Colonic mucosa (tissue), 4 donors: ENCODE measurements at places on chromosomes 5 and 9.
A peak's percentile ranks its signal among the peaks of the same experiment; 100 is the strongest.

GRCh38 chr5:13034061-13034460, 910.4 kb downstream of the DNAH5 start:
- no peak for DNase-seq

DNA sequence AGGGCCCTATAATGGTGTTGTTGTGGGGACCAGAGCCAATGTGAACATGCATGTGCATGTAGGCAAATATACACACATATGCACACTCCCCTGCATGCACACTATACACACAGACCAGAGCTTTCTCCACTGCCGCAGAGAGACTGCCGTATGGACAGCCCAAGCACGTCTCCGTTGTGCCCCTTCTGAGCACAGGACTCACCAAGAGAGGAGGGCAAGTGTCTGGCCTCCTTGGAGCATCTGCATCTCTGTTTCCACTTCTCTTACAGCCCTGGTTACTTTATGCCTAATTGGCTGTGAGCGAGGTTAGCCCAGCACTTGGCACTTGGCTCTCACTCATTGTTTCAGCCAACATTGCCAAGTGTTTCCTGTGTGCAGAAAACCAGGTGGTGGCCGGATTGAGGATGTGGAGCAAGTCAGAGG, 30.4 kb downstream of the CSF2 start:
- no peak for DNase-seq

DNA sequence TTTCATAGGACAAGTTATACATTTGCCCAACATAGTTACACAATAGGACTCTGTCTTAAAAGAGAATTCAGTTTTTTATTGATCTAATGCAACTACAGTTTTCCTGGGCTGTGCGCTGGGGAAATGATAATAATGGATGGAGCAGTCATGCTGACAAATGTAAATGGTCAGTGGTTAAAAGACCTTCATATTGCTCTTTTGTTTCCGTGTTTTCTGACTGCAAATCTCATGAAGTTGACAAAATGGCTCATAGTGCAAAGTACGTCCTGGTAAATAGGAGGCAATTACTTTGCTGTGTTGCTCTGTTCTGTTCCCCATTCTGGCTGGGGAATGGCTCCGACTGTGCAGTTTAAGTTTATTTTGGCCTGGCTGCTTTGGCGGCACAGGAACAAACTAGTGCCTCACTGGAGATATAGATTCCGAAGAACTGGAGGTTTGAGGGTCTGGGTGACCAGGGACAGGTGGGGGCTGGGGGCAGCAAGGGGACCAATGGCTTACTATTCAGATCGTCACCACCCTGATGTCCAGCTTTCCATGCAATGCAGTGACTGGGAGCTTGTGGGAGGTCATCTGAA, 54.3 kb downstream of the PTTG1 start:
- DNase-seq, result peak; percentile 48

GRCh38 chr9:99590840-99591239, 230.8 kb upstream of the NR4A3 start:
- DNase-seq, result no peak

DNA sequence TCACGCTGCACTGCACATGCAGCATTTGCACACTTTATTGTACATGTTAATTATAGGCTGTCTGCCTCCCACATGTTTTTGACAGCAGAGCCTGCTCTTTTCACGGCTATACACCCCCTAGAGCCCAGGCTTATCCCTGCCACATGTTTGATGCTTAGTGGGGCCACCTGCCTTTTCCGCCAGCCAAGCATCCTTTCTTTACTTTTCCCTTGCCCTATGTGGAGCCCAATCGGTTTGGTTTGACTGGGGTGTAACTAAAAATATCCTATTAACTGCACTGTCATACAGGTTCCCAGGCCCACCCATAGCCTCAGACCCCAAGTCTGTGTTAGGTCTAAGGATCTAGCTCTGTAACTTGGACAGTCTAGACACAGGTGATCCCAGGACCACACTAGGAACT, 18.9 kb upstream of the S1PR3 start:
- DNase-seq, result no peak

- no peak for DNase-seq
Measured at GRCh38 chr9:93702261-93702660, 125.9 kb downstream of the PHF2 start.

- no peak for DNase-seq
Measured at GRCh38 chr5:141431286-141431685, 979 bp downstream of the PCDHGA12 start.

- no peak for DNase-seq
Measured at GRCh38 chr5:34609951-34610441, 46.1 kb upstream of the RAI14 start.

- DNase-seq, result no peak
Measured at GRCh38 chr5:67182301-67182790, 14.3 kb downstream of the CD180 start.

DNA sequence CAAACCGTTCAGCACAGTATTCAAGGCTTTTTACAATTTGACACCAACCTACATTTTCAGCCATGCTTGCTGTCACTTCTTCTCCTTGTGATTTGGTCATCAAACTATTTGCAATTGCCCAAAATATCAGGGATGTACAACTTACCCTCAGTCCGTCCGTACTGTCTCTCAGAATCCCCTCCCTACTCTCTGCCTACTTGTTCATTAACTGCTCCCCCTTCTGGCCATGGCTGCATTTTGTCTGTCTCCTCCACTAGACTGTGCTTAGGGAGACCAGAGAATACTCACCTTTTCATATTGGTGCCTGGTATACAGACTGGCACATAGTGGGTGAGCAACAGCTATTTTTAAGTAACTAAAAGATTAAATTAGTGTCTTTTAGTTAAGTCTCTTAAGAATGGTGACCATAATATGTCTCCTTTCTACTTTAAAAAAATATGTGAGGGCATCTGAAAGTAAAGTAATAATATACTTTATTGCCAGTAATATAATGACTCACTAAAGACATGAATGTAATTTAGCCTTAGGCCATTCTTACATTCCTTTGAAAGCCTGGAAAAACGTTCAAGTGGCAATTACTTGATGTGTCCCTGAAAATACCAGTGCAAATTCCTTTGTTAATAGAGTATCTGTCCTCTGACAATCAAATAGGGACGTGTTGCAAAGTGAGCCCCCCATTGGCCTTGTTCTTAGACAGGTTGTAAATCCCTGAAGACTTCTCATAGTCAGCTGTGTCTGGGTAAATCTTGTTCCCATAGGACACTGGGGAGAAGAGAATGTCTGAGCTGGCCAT, 27.8 kb downstream of the PRLR start:
- peak; percentile 75 for DNase-seq

- peak; percentile 41 for DNase-seq
Measured at GRCh38 chr5:148687427-148687826, 33.1 kb upstream of the HTR4 start.

- DNase-seq, result no peak
Measured at GRCh38 chr9:105173306-105173705, 71.1 kb upstream of the SLC44A1 start.

DNA sequence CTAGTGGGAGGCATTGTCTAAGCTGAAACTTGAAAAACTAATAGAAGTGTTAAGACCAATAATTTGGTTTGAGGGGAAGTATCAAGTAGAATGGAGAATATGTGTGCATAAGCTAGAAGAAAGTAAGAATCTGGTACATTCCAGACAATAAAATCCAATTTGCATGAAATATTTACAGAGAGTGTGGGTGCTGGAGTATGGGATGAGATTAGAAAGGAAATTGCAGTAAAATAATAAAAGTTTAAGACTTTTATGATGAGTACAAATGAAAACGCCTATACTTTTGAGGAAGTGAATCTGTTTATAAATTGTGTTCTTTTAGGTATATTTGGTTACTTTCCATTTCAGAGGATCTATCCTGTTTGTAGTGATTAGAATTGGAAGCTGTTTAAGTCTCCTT, 165.4 kb upstream of the TNC start:
- no peak for DNase-seq

DNA sequence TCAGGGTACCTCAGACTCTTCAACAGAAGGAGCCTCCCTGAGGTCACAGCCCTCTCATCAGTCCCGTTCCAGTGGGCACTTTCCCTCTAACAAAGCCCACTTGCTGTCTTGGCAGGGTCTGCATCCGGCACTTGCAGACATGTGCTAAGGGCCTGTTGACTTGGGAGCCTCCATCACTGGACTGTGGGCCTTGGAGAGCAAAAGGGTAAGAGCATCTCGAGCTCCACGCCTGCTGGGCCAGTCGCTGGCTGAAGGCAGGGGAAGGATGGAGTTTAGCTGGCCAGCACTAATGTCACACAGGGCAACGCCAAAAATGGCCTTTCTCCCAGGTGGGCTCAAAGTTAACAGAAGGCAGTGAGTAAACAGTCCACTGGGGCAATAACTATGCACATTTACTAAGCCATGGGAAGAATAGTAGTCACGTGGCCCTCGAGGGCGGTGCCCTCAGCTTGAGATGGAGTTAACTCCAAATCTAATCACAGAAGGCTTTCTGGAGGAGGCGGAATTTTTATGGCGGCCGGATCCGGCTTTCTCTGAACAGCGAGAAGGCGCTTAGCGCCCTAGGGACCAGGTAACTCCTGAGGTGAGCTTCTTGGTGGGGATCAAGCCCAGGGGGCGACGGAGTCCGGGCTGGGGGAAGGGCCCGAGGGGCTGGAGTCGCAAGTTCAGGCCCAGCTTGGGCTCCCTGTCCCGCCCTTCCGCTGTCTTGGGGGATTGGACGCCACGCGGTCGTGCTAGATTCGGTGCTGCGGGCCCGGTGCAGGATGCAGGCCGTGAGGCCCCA, 2.0 kb upstream of the NSD1 start:
- DNase-seq, result no peak

DNA sequence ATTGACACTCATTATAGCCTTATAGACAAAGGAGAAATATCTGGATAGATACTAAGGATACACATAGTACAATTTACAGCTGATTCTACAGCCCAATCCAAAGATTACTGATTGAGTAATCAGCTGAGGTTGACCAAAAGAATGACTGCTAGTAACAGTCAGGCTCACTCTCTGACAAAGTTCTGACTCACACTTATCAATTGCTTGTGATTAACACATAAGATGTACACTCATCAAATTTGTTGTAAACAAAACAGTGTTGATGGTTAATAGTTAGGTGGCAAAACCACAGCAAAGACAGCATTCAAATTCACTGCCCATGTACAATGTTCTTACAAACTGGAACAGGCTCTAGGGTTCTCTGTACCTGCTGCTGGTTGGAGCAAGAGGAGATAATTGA, 422.7 kb downstream of the TLE1 start:
- no peak for DNase-seq

DNA sequence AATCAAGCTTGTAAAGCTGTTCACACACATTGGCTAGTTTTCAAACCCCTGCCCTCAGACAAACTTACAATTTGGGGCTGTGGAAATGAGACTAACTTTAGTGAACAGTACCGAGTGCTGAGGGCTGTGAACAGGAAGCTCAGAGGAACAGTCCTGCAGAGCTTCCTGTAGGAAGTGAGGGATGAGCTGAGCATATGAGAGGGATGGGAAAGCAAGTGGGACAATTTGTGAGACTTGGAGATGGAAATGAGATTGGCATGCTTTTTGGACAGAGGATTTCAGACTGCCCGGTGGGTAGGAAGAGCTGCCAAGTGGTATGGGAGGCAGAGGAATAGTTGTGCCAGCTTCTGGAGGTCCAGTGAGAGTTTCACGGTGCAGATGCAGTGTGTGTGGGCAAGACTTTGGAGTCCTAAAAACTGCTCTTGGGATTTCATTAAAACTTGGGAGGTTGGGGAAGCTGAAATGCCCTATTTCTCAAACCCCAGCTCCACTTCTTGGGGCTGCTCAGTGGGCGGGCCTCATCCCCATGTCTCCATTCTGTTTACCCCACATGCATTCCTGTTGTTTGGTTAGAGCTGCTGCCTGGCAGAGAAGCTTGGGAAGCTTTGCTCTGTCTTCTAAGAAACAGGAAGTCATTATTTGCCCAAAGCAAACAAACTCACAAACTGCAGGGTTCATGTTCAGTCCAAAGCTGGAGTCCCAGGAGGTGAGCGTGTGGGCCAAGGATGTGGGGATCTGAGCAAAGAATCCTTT, 267.5 kb downstream of the ZSWIM6 start:
- no peak for DNase-seq

DNA sequence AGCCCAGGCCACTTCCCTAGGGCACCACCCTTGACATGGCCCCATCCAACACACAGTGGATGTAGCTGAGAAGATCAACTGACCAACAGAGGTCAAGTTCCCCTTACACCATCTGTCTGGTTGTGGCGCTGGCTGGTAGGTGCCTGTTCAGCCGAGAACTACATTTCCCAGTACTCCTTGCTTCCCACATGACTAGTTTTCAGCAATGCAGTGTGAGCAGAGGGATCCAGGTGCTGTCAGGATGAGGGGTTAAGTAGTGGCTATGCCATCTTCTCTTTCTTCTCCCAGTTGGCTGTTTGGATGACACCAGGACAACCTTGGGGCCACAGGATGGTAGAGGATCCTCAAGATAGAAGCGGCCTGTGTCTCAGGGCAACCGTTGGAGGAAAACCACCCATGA, 48.6 kb upstream of the SH3PXD2B start:
- peak; percentile 18 for DNase-seq

- no peak for DNase-seq
Measured at GRCh38 chr5:170499621-170500020, 4.2 kb upstream of the KCNIP1 start.

- no peak for DNase-seq
Measured at GRCh38 chr9:111294691-111295451, 35.2 kb downstream of the OR2K2 start.

GRCh38 chr5:757931-758697, 26.4 kb downstream of the ZDHHC11B start:
- peak; percentile 44 for DNase-seq

DNA sequence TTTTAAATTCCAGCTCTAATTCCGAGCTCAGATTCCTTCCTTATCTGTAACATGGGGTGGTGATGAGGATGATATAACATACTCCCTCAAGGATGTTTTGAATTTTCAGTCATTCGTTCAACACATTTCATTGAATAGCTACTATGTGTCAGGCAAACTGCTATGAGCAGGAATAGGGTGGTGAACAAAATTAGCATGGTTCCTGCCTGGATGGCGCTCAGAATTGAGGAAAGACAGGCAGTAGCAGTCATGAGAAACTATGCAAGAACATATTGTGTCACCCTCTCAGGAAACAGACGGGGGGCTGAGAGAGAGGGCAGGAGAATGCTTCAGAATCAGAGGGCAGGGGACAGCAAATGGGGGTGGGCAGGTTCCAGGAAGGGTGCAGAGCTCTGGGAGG, 265.2 kb downstream of the NSG2 start:
- DNase-seq, result no peak

DNA sequence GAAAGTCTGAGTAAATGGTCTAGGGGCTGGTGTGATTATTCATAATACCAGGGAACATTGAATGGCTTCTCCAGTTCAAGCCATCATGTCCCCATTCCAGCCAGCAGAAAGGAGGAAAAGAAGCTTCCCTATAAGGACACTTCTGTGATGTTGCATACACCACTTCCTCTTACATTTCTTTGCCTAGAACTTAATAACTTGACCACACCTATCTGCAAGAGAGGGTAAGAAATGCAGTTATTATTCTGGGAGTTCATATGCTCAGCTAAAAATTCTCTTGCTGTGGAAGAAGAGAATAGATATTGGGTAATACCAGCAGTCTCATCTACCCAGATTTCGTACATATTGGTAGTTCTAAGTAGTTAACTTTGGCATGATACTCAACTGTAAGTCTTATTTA, 166.1 kb downstream of the SLC28A3 start:
- no peak for DNase-seq

GRCh38 chr5:6902597-6902996, 189.4 kb downstream of the TENT4A start:
- no peak for DNase-seq
